ENCODE measurements at places on chromosomes 16 and 17. TPM values are rescaled to one million over a fixed set of nuclear protein-coding genes. Genes with fewer than 3 reads are reported as not detected.

DNA sequence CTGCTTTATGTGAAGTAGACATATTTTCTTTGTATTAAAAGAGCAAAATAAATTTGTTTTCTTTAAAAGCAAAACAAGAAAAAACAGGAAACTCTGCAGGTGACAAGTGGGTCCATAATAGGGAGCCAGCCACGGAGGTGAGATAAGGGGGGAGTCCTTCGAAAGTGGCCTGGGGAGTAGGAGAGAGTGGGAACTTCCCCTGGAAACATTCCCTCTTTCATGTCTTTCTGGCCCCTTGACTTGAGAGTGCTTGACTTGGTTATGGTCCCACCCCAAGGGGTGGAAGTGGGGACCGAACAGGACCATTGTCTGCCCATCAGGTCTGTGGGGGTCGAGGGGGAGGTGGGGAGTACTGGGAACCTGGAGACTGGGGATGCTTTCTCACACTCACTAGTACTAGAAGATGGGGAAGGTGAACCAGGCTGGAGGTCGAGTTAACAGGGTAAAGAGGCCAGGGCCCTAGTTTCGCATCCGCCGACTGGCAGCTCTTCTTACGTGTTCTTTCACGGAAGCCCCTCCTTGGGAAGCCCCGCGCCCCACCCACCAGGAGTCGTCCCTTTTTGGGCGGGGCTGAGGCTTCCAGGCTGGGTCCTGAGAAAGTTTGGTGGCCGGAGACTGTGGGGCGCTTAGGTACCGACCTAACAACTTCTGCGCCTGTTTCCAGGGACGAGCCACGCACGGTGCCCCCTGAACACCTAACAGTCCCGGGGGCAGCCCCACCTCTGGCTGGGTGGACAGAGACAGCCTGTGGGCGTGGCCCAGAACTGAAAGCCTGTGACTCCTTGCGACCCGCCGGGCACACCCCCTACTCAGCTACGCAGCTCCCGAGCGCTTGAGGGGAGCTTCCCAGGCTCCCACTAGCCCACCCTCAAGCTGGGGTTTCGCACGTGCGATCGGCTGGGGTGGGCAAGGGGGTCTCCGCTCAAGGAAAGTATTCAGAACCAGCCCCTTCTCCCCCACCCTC lies 790 bp downstream of the TRADD start:
- H3K27me3 ChIP-seq = peaks cover 35% of the 10 kb centered on the region
- peaks cover 3% of the 10 kb centered on the region for H3K36me3 ChIP-seq
- peaks cover 93% of the 10 kb centered on the region for H3K4me1 ChIP-seq
- H3K27ac ChIP-seq = peak overlapping the region; percentile 98
- H3K4me3 ChIP-seq = peak overlapping the region; percentile 97
- DNase-seq = peak; percentile 78

- H3K27ac ChIP-seq = no peak overlapping the region
- peak; percentile 32 for DNase-seq
- no peak overlapping the region for H3K4me3 ChIP-seq
- H3K27me3 ChIP-seq = no peaks in the 10 kb centered on the region
Observed at GRCh38 chr17:82019690-82020571, 2.7 kb downstream of the CENPX start.

Gene HOXB1
- not detected for total RNA-seq

- peaks cover 4% of the 10 kb centered on the region for H3K4me1 ChIP-seq
- no peaks in the 10 kb centered on the region for H3K36me3 ChIP-seq
- no peak overlapping the region for H3K4me3 ChIP-seq
- H3K27me3 ChIP-seq = peaks cover 23% of the 10 kb centered on the region
- no peak overlapping the region for H3K27ac ChIP-seq
Observed at GRCh38 chr17:37700881-37701280, 44.0 kb downstream of the HNF1B start.

- H3K27me3 ChIP-seq = peaks cover 29% of the 10 kb centered on the region
- H3K27ac ChIP-seq = no peak overlapping the region
- no peak for DNase-seq
- H3K4me1 ChIP-seq = no peaks in the 10 kb centered on the region
Observed at GRCh38 chr16:28033870-28034269, 29.6 kb downstream of the GSG1L start.

DNA sequence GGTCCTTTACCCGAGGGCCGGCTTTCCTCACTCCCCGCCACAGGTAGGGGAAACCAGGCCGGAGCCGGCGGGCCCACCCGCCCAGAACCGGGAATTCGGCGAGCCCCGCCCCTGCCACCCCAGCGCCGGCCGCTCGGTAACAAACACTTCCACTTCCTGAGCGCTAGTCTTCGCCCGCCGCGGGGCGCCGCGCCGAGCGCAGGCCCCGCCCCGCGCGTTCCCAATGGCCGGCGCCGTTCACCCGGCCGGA lies 224 bp upstream of the NHERF1 start:
- peak overlapping the region; percentile 58 for H3K4me3 ChIP-seq
- H3K36me3 ChIP-seq = peaks cover 22% of the 10 kb centered on the region
- H3K27ac ChIP-seq = peak overlapping the region; percentile 43
- peaks cover 45% of the 10 kb centered on the region for H3K4me1 ChIP-seq
- DNase-seq = no peak

DNA sequence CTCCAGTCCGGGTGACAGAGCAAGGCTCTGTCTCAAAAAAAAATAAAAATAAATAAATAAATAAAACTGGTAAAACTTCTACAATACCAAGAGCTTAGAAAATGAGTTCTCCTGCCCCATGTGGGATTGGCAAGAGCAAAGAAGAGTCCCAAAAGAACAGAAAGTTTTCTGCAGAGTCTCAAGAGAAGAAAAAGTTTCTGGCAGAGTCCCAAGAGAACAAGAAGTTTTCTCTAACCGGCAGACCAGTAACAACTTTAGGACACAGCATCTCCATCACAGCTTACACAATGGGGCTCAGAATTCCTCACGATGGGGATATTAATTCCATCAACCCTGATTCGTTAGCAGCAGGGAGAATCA lies 1.1 kb downstream of the SLC39A11 start:
- no peak overlapping the region for H3K27ac ChIP-seq
- H3K4me1 ChIP-seq = peaks cover 4% of the 10 kb centered on the region
- H3K27me3 ChIP-seq = no peaks in the 10 kb centered on the region
- H3K36me3 ChIP-seq = no peaks in the 10 kb centered on the region
- H3K4me3 ChIP-seq = no peak overlapping the region
- DNase-seq = no peak

Gene FBXL16
- total RNA-seq = 30.1 TPM

GRCh38 chr16:4548124-4548523 lies 8.0 kb upstream of the C16orf96 start:
- no peaks in the 10 kb centered on the region for H3K36me3 ChIP-seq
- DNase-seq = no peak
- H3K4me1 ChIP-seq = peaks cover 11% of the 10 kb centered on the region
- no peaks in the 10 kb centered on the region for H3K27me3 ChIP-seq
- H3K27ac ChIP-seq = no peak overlapping the region
